ENCODE measurements at places on chromosomes 13 and 19.
A peak's percentile ranks its signal among the peaks of the same experiment; 100 is the strongest.

DNA sequence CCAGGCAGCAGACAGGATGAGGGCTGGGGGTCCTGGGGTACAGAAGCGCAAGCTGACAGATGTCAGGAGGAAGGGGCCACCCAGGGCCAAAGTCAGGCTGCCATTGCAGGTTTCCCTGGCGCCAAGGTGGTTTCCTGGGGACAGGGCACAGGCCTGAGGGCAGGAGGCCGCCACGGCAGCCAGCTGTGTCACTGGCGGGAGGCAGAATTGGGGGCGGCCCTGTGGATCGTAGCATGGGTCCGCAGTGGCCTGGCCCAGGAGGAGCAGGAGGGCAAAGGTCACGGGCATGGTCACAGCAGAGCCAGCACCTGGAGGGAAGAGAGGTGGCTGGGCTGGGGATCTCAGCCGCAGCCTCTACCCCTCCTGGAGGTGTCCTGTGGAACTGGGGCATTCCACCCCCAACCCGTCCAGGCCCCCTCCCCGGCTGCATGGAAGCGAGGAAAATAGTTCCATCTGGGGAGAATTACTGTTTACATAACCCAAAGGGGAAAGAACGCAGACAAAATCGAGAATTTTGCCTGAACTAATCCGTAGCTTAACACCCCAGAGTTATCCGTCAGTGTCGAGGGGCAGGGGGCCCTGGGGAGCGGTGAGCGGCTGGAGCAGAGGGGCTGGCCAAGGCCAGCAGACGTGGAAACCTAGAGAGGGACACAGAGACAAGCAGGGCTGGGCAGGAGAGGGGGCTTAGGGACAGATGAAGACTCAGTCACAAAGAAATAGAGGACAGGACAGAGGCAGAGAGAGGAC lies 1.9 kb downstream of the NTN5 start:
- DNase-seq, result no peak

- no peak for DNase-seq
Measured at GRCh38 chr19:16021796-16022195, 54.5 kb upstream of the TPM4 start.

DNA sequence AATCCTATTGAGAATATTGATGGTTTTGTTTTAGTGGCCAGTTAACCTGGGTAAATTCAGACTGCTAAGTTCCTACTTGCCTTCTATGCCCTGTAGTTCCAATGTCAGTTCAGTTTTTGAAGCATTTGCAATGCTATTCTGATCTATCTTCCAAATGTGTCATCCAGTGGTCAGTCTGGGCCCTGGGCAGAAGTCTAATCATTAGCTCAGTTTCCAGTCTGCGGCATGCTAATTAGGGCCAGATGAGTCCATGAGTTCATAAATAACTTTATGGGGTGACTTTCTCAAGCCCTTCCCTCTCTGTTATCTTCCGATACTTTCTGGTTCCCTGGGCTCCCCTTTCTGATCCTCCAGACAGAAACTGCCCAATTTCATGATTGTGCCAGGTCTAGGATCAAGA lies 32.7 kb downstream of the FAM187B start:
- no peak for DNase-seq

DNA sequence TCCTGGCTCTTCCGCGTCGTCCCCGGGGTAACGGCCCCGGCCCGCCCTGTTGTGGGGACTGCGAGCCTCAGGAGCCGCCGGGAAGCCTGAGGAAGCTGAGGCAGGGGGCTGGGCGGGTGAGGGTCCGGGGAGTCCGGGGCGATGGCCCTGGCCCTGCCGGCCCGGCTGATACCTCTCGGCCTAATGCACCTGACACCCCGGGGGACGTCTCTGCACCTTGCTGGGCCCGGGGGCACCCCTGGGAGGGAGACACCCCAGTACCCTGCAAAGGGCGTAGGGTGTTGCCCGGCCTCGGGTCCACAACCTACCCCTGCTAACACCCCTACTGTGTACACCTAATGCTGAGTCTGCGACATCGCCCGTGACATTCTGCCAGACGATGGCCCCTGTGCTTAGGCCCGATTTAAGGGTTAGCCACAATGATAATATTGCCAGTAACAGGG lies 410 bp downstream of the PIN1 start:
- peak; percentile 49 for DNase-seq

DNA sequence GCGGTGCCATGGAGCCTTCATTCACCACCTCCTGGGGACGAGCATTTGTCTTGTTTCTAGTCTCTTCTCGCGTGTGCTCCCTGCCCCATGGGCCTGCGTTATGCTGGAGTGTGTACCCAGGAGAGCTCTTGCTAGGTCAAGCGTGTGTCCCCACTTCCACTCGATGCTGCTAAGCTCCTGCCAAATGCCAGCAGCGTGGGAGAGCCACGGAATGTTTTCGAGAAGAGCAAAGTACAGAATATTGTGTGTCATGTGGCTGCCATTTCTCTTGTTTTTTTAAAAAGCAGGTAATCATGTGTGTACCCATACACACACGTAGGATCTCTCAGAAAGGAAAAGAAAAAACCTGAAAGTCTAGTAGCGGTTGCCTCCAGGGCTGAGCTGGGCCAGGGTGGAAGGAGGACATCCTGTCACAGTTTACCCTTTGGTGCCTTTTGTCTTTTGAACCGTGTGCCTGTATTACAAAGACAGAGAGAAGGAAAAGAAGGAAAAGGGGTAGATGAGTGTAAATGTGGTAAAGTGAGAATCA lies 28.6 kb downstream of the PAK4 start:
- DNase-seq, result no peak

GRCh38 chr13:33183431-33184111 lies 102.0 kb downstream of the STARD13 start:
- no peak for DNase-seq

DNA sequence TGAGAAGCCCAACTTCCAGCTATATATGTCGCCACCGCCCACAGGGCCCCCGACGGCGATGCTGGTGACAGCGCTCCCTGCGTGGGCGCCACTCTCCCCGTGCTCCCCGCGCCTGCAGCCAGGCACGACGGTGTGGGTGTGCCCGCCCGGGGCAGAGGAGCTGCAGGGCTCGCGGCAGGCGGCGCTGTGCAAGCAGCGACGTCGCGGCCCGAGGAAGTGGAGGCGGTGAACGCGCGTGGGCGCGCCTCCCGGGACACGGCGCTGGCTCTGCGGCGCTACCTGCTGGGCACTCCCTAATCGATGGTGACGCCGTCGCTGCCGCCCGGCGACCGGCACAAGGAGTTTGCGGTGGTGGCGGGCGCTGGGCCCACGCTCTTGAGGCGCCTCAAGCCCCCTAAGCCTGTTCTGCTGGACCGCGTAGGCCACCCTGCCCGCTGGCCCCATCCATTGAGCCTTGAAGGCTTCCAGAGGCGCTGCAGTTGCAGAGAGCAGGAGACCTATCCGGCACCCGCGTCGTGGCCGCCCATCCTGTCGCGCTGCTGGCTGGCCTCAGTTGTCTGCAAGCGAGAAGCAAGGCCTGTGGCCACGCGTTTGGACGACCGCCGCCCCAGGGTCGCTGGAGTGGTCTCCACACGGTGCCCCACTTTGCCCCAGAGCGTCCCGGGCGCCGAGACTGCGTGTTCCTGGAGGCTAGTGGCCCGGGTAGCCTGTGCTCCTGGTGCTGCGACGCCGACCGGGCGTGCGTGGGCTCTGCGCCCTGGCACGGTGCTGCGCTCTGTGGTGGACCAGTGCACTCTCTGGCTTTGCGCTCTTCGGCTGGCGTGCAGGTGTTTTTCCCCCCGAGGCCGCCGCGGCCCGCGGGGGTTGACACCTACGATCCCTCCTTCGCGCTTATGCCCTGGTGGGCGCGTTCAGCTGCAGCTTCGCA lies 23.1 kb downstream of the LRFN3 start:
- peak; percentile 69 for DNase-seq

DNA sequence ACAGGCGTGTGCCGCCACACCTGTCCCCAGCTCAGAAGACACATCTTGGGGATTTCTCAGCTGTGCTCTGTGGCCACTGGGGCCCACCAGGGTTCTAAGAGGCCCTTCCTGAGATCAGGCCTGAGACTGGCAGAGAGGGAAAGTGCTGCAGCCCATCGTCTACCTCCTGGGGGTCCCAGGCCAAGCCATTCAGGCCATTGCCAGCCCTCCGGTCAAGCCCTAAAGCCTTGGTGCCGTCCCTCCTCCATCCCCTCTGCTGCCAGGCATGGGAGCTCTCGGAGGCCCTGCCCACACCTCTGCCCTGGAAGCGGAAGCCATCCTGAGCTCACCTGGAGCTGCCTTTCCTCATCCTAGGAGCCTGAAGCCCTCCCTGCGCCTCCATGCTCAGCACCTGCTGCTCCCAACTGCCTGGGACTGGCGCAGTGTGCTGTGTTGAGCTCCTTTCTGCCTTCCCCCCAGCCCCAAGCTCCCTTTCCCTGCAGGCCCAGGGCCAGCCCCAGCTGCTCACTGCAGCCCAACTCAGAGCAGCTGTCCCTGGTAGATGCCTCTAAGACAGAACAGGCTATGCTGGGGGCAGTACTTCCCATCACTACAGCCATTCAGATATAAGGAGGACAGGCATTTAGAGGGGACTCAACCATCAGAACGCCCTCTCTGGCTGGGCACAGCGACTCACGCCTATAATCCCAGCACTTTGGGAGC lies 2.9 kb downstream of the SLC7A9 start:
- no peak for DNase-seq

GRCh38 chr13:51435002-51435578 lies 17.7 kb downstream of the INTS6 start:
- no peak for DNase-seq

DNA sequence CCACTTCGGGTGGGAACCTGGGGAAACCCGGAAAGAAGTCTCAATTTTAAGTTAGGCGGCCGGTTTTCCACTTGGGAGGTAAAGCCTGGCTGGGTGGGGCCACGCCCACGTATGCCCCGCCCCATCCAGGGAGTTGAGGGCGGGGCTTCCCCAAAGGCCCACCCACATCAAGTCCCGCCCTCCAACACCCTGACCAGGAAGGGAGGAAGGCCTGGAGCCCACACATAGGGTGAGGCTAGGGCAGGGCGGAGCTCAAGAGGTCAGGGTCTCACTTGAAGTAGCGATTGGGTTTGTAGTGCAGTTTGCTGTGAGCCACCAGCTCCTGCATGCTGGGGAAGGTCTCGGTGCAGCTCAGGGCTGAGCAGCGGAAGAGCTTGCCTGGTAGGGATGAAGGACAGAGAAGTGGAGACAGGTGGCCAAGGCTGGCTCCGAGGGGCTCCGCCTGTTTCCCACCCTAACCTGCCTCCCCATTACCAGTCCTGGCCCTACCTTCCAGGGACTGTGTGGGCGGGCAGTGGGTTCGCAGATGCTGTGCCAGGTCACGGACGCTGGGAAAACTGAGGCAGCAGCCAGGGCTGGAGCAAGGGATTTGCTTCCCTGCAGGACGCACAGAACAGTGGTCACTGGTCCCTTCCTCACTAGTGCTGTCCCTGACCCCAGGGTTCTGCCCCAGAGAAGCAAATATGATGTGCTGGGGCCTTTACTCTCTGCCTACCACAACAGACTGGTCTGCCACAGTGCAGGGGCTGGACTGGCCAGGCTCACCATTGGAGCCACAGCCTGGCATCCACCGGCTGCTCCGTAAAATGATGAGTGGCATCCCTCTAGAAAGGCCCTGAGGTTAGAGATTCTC lies 1.6 kb downstream of the ZNF414 start:
- DNase-seq, result peak; percentile 50

GRCh38 chr19:51726049-51726448 lies 2.3 kb upstream of the HAS1 start:
- no peak for DNase-seq

DNA sequence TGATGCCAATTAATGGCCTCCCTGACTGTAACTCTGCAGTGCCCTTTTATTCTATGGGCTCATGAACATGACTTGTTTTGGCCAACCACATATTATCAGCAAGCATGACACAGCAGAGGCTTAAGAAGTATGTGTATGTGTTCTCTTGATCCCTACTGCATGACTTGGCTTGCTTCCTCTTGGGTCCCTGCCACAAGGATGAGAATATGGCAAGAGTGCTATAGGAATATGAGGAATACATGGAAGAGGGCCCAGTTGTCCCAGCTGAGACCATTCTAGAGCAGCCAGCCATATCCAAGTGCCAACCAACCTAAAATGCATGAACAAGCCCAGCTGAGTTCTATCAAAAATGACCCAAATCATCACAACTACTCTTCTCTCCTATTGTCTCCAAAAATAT lies 576.7 kb upstream of the PCDH9 start:
- DNase-seq, result no peak

- no peak for DNase-seq
Measured at GRCh38 chr19:44661904-44662303, 9.4 kb upstream of the CEACAM19 start.

DNA sequence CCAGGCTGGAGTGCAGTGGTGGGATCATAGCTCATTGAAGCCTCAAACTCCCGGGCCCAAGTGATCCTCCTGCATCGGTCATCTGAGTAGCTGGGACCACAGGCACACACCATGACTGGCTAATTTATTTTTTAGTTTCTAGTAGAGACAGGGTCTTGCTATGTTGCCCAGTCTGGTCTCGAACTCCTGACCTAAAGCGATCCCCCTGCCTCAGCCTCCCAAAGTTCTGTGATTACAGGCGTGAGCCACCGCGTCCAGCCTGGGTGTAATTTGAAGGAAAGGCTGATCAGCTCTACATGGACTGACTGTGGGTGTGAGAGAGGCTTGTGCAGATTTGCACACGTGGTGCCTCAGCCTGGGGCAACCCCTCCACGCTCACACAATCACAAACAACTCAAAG lies 31.1 kb downstream of the ADGRL1 start:
- no peak for DNase-seq

DNA sequence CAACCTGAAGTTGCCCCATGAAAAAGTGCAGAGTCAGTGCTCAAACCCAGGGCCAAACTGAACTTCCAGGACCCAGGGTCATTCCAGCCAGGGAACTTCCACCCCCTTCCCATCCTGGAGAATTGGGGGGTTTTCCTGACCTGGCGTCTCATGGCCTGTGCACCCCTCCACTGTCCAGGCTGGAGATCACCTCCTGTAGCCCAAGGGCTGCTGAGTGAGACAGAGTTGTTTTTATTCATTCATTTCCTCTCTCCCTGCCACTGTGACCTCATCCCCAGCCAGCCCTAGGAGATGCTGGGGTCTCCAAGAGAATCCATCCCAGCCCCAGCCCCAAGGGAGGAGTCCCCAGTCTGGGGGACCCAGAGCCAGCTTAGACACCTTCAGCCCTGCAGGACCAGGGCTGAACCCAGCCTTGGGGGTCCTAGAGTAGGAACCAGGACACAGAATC lies 4.2 kb downstream of the FCHO1 start:
- no peak for DNase-seq

DNA sequence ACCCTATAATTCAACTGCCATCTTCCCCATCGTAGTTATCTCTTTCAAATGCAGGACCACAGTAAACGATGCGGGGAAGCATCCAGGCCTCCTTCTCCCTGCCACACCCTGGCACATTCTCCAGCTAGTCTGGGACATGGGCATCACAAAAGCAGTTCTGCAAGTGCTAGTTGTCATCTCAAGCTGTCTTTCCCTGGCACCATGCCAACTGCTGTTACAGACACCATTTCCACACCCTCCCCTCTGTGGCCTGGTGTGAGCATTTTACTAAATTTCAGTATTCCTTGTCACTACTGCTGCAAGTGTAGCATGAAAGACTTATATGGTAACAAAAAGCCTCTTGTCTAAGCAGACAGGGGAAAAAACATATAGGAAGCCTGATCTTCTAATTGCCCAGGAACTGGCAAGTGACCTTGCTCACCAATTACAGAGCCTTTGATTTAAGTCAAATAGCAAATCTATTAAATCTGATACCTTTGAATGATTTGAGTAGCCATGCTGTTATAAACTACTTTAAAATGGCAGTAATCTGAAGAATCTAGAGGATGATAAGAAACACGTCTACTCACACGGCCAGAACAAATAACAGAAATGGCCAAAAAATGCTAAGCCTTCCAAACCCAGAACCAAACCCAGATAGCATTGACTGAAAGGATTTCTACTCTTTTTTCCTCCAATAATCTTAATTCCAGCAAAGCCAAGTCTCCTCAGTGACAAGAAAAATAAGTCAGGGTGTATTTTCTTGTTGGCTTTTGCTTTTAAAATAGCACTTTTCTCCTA lies 179.0 kb downstream of the NUFIP1 start:
- DNase-seq, result no peak

- no peak for DNase-seq
Measured at GRCh38 chr19:16462757-16463250, 9.0 kb downstream of the EPS15L1 start.
